NAMALWA (cell line): ENCODE measurements at places on chromosomes 4 and X.

DNA sequence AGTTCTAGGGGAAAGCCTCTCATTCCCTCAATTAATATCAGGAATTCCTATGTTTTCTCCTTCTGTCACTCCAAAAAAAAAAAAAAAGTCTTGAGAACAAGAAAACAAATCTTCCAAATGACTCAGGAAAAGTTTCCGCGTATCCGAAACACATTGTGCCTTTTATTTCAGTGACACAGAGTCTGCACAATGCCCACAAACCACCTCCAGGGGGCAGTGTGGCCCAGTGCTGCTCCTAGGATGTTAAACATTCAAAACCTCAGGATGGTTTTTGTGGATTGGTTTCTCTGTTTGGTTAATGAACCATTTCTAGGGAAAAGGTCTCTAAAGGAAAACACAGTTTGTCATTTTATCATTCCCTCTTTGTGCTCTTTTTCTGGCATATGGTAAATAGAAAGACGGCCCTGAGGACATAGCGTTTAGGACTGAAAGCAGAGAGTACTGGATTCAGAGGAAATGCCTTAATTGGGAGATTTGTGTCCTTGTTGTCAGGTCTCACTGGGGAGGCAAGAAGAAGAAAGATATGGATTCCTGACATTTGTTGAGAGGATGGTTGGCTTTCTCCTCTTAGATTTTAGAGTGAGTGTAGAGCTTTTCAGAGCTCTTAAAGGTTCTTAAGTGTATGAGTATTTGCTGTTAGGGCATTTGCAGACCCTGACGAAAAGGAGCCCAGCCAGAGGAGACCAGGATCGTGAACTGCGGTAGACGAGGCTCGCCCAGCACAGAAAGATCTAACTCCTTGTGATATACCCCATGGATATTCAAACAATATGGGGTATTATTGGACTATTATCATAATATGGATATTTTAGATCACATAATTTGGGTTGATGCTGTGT is 65.7 kb upstream of the MAP9 start:
- DNase-seq, result peak; percentile 53

DNA sequence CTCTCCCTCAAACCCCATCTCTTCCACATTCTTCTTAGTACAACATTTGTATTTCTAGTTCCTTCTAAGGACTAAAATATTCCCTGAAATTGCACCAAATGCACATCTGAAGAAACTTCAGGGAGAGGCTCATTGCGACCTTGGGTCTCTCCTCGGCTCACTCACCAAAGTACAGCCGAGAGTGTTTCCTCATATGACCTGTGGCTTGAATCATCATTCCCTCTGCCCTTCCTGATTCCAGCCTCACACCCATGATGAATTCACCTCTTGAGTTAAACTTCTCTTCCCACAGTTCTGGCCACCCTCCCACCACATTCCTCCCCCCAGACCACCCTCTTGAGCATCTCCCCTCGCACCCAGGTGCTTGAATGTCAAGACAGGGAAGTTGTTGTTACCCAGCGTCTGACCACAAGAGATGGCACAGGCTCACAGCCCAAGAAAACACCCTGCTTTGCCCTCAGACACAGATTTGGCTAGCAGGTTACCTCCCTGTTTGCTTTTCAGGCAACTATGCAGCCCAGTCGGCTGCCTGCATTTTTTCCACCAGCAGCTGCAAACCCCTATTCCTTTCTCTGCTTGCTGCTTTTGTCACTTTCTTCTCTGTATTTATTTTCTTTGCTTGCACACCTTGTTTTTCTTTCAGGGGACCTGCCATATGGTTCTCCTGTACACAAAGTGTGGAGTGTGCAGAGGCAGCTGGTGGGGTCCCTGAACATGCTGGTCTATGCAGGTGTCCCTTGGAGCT is 214.8 kb downstream of the SPATA18 start:
- no peak for DNase-seq

DNA sequence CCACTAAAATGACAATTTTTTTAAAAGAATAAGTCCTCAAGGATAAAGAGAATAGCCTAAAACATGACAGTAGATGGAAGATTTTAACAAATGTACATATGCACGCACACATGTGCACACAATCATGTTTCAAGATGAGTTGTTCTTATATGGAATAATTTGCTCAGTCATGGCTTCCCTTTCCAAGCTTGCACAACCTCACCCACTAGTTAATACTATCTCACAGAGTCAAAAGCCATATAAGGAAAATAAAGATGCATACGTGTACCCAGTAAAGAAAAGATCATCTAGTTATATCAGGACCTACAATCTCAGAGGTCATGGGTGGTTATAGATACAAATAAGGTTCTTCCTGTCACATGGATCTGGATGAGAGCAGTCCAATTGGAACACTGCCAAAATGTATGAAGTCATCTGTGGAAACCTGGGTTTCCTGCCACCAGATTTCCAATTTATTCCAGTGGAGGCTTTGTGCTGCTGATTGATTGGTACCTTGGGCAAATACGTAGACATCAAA is 56.1 kb downstream of the FAM13A start:
- no peak for DNase-seq

DNA sequence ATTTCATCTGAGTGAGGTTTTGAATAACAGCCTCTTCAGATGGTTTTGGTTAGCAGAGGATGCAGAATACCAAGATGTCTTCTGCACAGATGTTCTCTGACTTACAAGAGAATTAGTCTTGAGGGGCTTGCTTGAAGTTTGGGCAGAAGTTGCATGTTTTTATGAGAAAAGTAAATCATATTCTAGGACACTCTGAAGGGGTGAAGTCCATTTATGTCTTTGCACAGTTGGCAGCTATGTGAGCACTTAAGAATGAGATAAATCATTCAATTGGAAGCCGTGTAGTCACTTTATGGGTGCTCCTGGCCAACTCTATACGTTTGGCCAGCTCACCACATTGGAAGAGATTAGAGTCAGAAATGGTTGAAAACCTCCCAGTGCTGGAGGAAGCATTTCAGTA is 252.7 kb upstream of the KCNIP4 start:
- DNase-seq, result no peak

DNA sequence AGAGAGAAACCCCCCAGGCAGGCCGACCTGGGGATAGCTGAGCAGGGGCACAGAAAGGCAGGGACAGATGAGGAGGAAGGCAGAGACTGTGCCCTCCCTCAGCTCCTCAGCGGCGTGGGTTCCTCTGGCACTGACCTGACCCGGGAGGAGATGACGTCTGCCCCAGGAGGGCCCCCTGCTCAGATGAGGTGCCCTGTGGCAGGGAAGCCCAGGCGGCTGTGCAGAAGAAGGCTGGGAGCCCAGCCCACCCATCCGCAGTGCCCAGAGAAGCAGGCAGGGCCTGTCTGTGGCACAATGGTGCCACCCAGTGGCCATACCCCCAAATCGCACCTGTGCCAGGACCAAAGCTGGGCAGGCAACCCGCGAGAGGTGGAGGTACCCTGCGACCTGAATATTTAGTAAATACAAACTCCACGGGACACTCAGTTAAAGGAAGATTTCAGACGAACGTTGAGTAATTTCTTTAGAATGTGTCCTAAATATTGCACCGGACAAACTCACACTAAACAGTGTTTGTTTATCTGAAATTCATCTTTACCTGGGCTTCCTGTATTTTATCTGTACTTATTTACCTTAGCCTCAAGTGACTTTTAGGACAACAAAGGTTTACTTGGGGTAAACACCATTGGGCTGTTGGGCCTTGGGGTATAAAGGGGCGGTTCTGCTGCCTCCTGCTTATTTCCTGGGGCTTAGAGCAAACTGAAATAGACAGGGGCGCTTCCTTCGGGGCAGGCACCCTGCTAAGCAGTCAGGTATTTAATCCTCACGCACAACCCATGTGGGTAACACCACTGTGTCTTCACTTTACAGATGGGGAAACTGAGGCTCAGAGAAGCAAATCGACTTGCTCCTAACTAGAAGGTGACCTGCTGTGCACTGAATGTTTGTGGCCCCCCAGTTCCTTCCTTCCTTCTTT is 46.5 kb upstream of the HMX1 start:
- DNase-seq, result peak; percentile 82

DNA sequence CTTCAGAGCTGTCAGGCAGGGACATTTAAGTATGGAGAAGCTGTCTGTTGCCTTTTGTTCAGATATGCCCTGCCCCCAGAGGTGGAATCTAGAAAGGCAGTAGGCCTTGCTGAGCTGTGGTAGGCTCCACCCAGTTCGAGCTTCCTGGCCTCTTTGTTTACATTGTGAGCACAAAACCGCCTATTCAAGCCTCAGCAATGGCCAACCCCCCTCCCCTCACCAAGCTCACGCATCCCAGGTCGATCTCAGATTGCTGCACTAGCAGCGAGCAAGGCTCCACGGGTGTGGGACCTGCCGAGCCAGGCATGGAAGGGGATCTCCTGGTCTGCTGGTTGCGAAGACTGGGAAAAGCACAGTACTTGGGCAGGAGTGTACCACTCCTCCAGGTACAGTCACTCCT is 59.3 kb downstream of the ZNF674 start:
- no peak for DNase-seq

DNA sequence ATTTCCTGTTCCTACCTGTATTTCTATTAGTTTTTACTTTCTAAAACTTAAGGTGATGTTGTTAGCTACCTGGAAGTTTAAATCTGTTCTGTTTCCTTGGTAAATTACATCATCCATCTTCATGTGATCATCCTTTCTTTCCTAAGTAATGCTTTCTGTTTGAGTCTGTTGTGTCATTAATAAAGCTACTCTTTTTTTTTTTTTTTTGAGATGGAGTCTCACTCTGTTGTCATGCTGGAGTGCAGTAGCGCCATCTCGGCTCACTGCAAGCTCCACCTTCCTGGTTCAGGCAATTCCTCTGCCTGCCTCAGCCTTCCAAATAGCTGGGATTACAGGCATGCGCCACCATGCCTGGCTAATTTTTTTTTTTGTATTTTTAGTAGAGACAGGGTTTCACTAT is 73.3 kb downstream of the FIP1L1 start:
- no peak for DNase-seq

- no peak for DNase-seq
Observed at GRCh38 chr4:142331132-142331531, 515.0 kb downstream of the INPP4B start.
